NCI-H460 (cell line): ENCODE measurements at places on chromosomes 5 and 9. TPM values are rescaled to one million over a fixed set of nuclear protein-coding genes. Genes with fewer than 3 reads are reported as not detected.

GRCh38 chr9:126016579-126017290, 269.6 kb downstream of the PBX3 start:
- no peak for DNase-seq

TRIP13 gene
- total RNA-seq, result 35.1 and 45.5 TPM in 2 replicates

- no peak for DNase-seq
Observed at GRCh38 chr9:85228111-85228855, 513.5 kb downstream of the AGTPBP1 start.

- DNase-seq, result no peak
Observed at GRCh38 chr5:131505237-131505908, 129.7 kb downstream of the RAPGEF6 start.

SOX30 gene
- total RNA-seq, result not detected in 2 replicates
